ENCODE measurements at places on chromosomes 12 and 14. TPM values are rescaled to one million over a fixed set of nuclear protein-coding genes. Genes with fewer than 3 reads are reported as not detected.

Gene SLC17A8
- not detected for polyA plus RNA-seq

Gene SVOP
- 3.1 TPM for polyA plus RNA-seq

Gene CCNB1IP1
- polyA plus RNA-seq, result 99.1 TPM

Gene SYCP3
- polyA plus RNA-seq, result not detected

Gene TMEM30B
- polyA plus RNA-seq, result 0.11 TPM

Gene FAM186B
- polyA plus RNA-seq, result 0.17 TPM

Gene TGM1
- 0.61 TPM for polyA plus RNA-seq

Gene BDKRB2
- polyA plus RNA-seq, result 0.27 TPM

Gene CLEC1A
- polyA plus RNA-seq, result 2.5 TPM

Gene GDF3
- polyA plus RNA-seq, result 0.30 TPM

Gene ZFC3H1
- 9.8 TPM for polyA plus RNA-seq

Gene PZP
- polyA plus RNA-seq, result 0.42 TPM

Gene ANO4
- polyA plus RNA-seq, result 0.10 TPM
